Fibroblast of skin of abdomen (primary cell): ENCODE measurements at places on chromosomes 5 and 9.

DNA sequence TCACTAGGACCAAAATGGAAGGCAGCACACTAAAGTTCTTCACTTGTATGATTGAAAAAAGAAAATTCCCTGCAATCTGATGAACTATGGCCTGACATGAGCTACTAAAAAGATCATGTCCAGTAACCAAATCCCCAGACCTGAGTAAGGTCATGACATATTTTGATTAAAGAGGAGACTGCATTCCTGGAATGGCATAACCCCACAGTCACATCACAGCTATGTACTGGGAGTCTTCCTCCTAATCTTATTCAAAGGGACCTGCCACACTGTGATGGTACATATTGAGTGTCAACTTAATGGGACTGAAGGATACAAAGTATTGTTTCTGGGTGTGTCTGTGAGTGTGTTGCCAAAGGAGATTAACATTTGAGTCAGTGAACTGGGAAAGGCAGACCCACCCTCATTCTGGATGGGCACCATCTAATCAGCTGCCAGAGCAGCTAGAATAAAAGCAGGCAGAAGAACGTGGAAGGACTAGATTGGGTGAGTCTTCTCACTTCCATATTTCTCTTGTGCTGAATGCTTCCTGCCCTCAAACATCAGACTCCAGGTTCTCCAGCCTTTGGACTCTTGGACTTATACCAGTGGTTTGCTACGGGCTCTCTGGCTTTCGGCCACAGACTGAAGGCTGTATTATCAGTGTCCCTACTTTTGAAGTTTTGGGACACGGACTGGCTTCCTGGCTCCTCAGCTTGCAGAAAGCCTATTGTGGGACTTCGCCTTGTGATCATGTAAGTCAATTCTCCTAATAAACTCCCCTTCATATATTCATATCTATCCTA is 345.0 kb downstream of the TMEM38B start:
- no peak for DNase-seq

- DNase-seq: no peak
These were observed 190.1 kb upstream of the ZNF608 start for GRCh38 chr5:124936626-124936933.

DNA sequence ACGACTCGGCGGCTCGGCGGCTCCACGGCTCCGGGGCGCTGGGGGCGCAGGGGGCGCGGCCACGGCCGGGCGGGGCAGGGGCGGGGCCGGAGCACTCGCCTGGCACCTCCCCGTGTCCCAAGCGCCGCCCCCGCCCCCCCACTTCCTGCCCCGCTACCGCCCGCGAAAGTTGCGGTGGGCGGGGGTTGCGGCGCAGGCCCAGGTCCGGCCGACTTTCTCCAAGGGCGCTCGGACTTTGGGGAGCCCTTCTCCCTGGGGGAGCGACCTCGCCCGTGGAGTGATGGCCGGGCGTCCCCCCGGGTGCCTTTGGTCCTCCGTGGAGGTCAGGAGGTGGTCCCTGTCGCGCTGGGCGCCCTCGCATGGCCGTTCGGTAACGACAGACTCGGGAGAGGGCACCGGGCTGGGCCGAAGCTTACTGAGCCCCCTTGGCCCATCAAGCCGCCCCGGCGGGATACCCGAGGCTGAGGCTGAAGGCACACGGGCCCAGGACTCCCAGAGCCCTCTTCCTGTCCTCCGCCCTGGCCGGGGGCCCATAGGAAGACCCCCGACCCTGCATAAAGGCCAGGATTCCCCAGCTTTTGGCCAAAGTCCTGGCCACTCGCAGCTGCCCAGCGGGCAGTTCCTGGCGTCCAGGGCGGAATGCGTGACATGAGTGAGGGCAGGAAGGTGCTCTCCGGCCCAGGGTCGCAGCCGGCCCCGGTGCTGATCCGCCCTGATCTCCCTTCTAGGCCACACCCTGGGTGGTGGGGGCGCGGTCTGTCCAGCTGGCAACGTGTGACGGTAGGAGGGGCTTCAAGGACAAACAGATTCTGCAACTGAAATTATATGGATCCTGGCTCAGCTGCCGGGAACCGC is 883 bp upstream of the VAV2 start:
- DNase-seq: peak; percentile 90

DNA sequence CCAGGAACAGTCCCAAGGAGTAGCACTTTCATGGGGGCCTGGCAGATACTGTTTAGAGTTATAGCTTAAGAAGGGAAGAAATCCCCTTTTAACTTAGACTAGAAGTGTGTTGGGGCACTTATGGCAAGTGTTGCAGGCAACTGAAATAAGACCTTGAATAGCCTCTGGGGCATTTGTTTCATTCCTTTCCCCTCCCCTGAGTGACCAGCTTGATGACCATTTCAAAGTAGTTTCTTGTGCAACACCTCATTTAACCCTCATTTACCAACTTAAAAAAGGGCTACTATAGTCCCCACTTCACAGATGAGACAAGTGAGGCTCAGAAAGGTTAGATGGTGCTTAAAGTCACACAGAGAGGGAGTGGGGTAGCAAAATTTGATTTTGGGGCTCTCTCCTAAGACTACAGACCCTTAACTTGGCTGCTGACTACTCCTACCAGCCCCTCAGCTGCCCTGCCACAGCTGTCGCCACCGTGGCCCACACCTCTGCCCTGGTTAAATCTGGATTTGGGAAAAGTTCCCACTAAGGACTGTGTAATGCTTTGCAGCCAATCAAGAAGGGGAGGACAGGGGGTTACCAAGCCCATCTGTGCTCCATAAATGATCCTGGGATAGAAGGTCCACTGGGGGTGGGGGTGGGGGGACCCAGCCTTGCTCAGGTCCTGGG is 5.5 kb downstream of the PDLIM4 start:
- DNase-seq: no peak

DNA sequence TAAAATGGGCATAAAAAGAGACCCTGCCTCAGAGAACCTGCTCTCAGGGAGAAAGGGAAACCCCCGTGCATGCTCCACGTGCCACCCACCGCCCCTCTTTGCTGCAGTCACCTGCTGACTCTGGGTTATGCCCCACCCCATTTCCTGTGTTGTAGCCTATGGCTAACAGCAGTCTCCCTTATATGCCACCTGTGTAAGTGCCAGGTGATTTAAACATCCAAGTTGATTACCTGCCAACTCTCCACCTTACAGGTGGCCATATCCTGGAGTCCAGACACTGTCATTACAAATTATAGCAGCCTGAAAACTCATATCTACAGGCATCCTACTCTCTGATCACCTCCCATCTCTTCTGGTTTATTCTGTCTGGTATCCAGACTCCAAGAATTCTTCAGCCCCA is 242.6 kb downstream of the HSPA4 start:
- DNase-seq: no peak

GRCh38 chr9:33903157-33903780 is 86.3 kb downstream of the UBE2R2 start:
- DNase-seq: no peak

GRCh38 chr9:95836072-95836471 is 39.4 kb upstream of the ERCC6L2 start:
- DNase-seq: peak; percentile 64

DNA sequence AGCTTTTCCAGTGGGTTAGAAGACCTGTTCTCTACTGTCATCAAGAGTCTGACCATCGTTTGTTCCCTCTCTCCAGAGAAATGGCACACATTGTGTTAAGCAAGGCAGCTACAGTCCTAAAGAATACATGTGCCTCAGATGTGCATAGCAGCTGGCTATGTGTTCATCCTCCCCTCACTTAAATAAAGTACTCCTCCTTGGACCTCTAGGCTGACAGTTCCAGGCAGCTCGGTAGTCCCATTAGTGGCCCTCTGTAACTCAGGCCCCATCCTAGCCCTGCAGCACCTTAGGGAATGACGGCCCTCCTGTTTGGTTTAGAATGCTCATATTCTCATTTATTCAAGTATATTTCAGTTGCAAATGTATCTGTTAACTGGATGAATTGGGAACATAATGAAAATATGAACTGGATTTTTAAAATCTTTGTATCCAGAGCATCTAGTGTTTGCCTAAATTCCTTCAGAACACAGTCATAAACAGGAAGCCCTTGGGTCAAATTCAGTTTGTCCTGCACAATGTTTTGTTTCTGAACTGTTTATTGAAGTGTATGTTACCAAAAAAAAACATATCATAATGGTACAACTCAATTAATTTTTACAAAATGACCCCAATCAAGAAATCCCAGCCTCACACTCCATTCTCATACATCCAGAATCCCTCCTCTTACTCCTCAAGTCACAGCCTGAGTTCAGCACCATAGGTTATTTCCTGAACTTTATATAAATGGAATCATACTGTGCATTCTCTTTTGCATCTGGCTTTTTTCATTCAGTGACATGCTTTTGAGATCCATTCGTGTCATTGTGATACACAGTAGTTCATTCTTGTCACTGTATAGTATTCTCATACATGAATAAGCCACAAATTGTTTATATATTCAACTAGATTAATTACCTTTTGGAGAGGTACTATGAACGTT is 1.6 kb upstream of the ASPN start:
- DNase-seq: no peak

GRCh38 chr9:37432020-37432419 is 9.5 kb downstream of the GRHPR start:
- no peak for DNase-seq

DNA sequence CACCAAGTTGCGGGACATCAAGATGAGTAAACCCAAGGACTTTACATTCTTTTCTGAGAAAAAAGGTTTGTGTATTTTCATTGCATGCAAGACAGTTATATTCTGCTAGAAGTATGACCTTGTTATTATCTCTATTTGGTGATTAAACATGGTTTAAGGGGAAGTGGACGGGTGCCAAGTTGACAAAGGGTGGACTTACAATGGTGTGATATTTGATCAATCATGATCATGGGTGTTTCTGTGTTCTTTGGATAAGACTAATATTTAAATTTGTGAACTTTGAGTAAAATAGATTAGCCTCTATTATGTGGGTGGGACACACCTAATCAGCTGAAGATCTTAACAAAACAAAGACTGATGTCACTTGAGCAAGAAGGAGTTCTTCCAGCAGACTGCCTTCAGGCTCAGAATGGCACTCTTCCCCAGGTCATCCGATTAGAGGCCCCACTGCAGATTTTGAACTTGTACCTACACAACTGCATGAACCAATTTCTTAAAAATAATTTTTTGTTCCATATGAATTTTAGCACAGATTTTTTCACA is 782.9 kb downstream of the CDH12 start:
- DNase-seq: no peak

DNA sequence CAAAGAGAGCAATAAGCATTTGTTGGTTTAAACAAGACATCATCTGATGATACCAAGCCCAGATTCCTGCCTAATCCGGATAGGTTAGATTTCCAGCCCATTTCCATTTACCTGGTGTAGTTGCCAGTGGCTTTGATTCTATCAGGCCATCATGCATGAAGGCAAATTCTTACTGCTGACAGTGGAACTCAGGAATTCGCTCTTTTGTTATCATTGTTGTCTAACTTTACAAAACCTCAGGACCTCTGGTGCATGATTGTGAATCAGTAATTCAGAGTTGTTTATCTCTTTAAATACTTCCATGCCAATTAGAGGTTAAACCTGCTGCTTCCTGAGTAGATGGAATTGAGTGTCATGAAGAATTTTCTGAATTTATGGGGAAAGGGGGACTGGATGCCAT is 76.5 kb downstream of the C9orf152 start:
- no peak for DNase-seq

- DNase-seq: no peak
These were observed at the start of gene SELENOP for GRCh38 chr5:42811591-42812446. Gene SELENOP, minus strand, starts transcription at chr5:42811892. Its CDS starts 3,539 bp downstream, at chr5:42808353.

GRCh38 chr5:157046041-157046440 is 12.9 kb downstream of the HAVCR1 start:
- DNase-seq: no peak

DNA sequence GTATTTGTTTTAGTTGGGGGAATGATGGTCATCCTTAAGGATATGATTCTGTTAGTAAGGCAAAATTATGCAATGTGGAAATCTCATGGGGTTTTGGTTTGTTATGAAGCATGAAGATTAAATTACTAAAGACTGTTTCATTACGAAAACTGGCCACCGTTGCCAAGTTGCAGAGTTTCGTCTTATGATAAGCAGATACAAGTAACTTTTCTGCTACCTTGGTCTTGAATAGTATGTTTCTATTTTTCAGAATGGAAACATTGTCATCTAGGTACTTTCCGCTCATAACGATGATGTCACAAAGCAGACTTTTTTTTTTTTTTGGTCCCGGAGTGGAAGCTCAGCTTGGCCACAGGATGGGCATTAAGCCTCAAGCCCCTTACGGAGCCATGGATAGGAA is 4.2 kb downstream of the CCNI2 start:
- peak; percentile 65 for DNase-seq

- no peak for DNase-seq
These were observed 7.2 kb downstream of the MLANA start for GRCh38 chr9:5897851-5898250.

DNA sequence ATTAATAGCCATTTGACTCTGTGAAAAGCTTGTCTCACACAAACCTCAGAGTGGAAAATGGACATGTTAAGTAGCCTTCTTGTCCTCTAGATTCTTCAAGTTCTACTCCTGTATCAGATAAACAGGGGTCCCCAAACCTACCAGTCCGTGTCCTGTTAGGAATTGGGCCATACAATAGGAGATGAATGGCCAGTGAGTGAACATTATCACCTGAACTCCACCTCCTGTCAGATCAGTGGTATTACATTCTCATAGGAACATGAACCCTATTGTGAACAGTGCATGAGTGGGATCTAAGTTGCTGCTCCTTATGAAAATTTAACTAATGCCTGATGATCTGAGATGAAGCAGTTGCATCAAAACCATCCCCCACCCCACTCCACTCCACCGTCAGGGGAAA is 136.3 kb downstream of the TMEM232 start:
- peak; percentile 17 for DNase-seq

- DNase-seq: no peak
These were observed 181.0 kb upstream of the MAST4 start for GRCh38 chr5:66415208-66415607.

DNA sequence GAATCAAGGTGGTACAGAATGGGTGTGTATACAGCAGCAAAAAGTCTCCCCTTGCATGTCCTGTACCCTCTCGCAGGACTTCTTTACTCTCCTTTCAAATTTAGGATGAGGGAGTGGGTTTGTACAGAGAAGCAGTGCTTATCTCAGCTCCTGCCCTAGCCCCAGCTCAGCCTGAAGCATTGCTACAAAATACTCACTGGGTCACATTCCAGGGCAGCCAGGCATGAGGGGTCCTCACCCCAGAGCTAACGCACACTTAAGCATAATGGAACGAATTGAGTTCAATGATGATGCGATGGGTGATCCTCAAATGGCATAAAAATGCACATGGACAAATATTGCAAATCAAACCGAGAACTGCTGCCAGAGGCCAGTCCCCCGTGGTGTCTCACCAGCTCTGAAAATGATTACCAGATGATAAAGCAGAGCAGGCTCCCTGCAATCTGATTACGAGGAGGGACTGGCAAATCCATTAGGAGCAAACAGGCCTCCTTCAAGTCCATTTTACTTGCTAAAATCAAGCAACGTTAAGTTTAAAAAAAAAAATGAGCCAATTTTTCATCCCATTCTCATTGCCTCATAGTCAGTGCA is 231.6 kb upstream of the TAS2R1 start:
- peak; percentile 30 for DNase-seq

DNA sequence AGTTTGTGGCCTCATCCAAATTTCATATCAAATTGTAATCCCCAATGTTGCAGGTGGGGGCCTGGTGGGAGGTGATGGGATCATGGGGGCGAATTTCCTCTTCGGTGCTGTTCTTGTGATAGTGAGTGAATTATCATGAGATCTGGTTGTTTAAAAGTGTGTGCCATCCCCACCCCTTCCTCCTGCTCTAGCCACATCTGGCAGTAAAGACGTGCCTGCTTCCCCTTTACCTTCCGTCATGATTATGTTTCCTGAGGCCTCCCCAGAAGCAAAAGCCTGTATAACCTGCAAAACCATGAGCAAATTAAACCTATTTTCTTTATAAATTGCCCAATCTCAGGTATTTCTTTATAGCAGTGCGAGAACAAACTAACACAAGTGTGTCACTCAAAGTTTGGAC is 71.0 kb upstream of the MOCS2 start:
- no peak for DNase-seq
